NCI-H446 treated with DMSO at 0.1 percent for 48 hours (cell line): ENCODE measurements at places on chromosomes 4 and X.

DNA sequence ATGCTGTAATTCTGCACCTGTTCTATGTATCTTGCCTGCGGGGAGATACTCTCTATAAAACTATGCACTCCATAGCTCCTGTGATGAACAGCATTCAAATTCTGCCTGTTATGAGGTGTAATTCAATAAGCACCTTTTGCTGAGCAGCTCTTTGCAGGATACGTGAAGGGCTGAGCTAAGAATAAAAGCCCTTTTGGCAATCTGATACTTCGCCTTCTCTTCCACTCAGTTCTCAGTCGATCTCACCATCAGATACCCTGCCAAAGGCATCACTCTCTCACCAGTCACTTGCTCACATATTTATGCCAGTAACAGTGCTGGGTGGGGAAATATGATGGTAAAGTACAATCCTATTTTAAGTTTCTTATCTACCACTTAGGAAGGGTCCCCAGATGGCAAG is 67.2 kb downstream of the RPS3A start:
- no peak for DNase-seq

DNA sequence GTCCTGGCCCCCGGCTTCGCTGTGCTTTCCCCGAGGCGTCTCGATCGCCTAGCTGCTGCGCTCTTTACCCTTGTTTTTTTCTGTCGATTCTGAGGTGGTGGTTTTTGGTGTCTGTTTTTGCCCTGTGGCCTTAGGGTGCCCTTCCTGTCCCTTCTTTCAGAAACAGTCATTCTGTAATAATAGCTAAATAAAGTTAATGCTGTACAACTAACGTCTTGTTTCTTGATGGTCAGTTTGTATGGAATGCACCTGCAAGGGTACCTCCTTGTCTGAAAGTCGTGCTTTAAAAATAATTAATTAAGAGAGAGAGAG is 686 bp downstream of the FIP1L1 start:
- DNase-seq = no peak

- no peak for DNase-seq
Measured at GRCh38 chr4:54365691-54366090, 136.6 kb downstream of the PDGFRA start.

DNA sequence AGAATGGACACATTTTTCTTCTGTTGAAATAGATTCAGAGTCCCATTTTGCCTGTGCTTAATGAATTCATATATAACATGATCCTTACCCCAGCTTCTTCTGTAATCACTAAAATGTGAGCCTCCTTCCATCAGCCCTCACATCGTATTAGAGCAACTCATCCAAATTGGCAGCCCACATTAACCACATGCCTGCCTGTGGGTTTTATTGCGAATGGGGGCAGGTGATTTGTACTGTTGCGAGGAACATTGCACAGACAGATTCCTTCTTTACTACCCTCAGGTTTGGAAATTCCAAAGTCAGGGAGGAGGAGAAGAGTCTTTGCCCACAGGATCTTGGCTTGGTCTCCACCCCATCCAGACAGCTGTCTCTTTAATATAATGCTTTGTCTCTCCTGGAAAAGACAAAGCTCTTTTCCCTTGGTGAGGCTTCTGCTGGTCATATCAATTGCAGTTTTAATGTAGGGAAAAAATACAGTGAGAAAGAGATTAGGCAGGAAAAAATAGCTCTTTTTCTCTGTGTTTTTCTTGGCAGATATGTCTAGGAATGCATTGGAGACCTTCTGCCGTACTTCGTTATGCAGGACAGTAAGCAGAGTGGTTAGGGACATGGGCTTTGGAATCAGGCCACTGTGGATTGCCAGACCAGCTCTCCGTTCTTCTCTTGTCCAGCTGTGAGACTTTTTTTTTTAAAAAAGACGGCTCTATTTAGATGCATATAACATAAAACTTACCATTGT is 371.2 kb downstream of the AFF2 start:
- DNase-seq = no peak

- peak; percentile 68 for DNase-seq
Measured at GRCh38 chr4:168585168-168586091, 88.6 kb downstream of the PALLD start.

DNA sequence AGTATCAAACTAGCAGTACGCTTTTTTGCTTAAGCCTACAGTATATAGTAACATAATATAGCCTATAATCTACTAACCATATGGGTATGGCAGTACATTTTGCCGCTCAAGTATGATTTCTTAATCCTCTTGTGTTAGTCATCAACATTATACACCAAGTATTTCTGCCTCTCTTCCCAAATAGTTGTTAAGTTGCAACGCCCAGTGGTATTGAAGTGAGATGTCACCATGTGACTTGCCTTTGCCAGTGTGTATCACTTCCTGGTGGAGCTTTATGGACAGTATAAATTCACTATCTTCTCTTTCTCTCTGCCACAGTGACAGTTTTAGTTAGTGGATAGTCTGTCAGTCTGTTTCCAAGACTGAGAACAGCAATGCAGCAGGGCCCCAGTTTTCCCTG is 535.5 kb downstream of the PDHA2 start:
- DNase-seq = no peak

DNA sequence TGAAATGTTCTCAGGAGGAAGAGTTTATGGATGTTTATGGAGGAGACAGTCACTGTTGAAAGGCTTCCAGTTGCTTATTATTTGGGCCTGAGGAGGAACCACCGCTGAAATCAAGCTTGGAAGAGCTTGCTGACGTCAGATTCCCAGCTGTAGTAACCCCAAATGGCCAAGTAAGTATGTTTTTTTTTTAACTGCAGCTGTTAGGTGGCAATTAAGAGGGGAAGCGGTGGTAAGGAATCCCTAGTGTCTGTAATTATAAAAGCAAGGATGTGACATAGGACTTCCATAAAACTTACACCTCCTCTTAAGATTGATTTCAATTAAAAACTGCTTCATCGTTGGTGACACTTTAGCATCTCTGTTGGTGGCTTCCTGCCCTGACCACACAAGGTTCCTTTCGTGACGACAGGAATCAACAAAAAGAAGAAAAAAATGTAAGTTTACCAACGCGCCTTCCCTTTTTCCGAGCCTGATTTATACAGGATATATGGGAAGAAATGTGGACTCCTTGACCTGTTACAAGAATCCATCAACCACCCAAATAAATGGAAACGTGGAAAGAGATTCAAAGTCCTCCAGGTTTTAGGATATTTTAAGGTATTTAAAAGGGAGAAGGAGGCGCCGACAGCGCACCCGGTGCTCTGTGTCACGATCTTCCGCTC is 884 bp downstream of the RELL1 start:
- peak; percentile 13 for DNase-seq

- DNase-seq = no peak
Measured at GRCh38 chr4:174631901-174632758, 109.8 kb upstream of the HPGD start.
